RWPE2 (cell line): ENCODE measurements at places on chromosomes 12 and 14.

GRCh38 chr12:80353254-80353653 is 90.8 kb upstream of the PTPRQ start:
- no peak for DNase-seq
- H3K4me1 ChIP-seq = no peaks in the 10 kb centered on the region
- H3K27me3 ChIP-seq = no peaks in the 10 kb centered on the region
- no peak overlapping the region for H3K4me3 ChIP-seq
- H3K27ac ChIP-seq = no peak overlapping the region

- no peak for DNase-seq
- H3K4me1 ChIP-seq = no peaks in the 10 kb centered on the region
- H3K27ac ChIP-seq = no peak overlapping the region
- no peak overlapping the region for H3K4me3 ChIP-seq
- H3K36me3 ChIP-seq = no peaks in the 10 kb centered on the region
- H3K27me3 ChIP-seq = no peaks in the 10 kb centered on the region
These were observed 33.6 kb downstream of the TMEM233 start for GRCh38 chr12:119627019-119627643.

DNA sequence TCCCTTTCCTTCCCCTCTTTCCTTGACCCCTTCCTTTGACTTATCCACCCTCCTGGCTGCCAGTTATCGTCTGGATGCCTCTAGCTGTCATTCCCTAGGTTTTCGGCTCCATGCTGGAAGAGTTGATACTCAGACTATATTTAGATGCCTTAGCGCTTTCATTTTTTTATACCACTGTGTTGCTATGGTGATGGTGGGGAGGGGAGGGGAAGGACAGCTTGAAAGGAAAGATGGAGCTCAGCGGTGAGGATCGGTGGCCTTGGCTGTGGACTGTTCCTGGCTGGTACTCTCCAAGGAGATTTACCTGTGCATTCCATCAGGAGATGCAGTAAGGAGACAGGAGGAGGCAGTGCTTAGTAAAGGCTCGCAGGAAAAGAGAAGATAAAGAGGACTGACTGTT is 108.7 kb downstream of the SLC8A3 start:
- H3K36me3 ChIP-seq = no peaks in the 10 kb centered on the region
- H3K27ac ChIP-seq = no peak overlapping the region
- no peak overlapping the region for H3K4me3 ChIP-seq

DNA sequence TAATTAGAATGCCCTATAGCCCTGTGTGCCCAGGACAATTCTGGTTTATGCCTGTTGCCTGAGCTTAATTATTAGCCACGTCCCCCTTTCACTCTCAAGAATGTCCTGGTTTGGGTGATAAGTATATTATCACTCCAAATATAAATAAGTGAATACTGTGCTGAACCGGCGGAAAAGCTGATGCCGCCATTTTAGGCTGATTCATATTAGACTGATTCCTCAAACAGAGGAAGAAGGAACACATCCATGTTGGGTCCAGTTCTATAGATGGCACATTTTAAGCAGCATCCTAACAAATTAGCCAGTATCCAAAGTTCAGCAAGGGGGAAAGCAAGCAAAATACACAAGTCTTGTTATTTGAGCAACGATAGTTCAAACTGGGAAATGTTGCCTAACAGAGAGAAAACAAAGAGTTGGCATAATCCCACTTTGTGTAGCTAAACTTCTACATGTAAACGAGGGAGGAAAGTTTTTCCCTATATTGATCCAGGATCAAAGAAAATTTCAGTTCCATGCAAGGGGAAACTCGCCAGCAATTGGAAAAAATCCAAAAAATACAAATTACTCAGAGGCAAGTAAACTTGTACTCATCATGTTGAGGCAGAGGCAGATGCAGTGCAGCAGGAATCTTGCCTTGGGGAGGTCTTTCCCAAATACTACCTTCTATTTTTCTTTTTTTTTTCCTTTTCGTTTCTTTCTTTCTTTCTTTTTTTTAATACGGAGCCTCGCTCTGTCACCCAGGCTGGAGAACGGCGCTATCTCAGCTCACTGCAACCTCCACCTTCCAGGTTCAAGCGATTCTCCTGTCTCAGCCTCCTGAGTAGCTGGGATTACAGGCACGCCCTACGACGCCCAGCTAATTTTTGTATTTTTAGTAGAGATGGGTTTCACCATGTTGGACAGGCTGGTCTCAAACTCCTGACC is 96.2 kb downstream of the ITPR2 start:
- H3K4me3 ChIP-seq = no peak overlapping the region
- no peaks in the 10 kb centered on the region for H3K36me3 ChIP-seq
- H3K4me1 ChIP-seq = peaks cover 9% of the 10 kb centered on the region
- H3K27ac ChIP-seq = peak overlapping the region; percentile 34
- DNase-seq = no peak
